NCI-H460 (cell line): ENCODE measurements at places on chromosomes 7 and 10. TPM values are rescaled to one million over a fixed set of nuclear protein-coding genes. Genes with fewer than 3 reads are reported as not detected.

Gene JAKMIP3
- total RNA-seq = 2.0 TPM in 2 replicates

Gene RTKN2
- total RNA-seq = 2.8 and 4.0 TPM in 2 replicates

Gene PTPRE
- total RNA-seq = 4.0 and 4.6 TPM in 2 replicates

Gene IMPDH1
- total RNA-seq = 84.5 and 88.9 TPM in 2 replicates

Gene TMEM270
- 0.55 TPM in 1 of 2 replicates, not detected in the other for total RNA-seq

Gene FKBP9
- 130 and 146 TPM in 2 replicates for total RNA-seq

Gene ZNF394
- total RNA-seq = 17.6 and 18.0 TPM in 2 replicates

Gene PDK4
- total RNA-seq = 5.8 and 6.2 TPM in 2 replicates

Gene DMBT1
- total RNA-seq = 0.02 TPM in 1 of 2 replicates, not detected in the other
